ENCODE measurements at places on chromosomes 7 and 10. TPM values are rescaled to one million over a fixed set of nuclear protein-coding genes. Genes with fewer than 3 reads are reported as not detected.

DNA sequence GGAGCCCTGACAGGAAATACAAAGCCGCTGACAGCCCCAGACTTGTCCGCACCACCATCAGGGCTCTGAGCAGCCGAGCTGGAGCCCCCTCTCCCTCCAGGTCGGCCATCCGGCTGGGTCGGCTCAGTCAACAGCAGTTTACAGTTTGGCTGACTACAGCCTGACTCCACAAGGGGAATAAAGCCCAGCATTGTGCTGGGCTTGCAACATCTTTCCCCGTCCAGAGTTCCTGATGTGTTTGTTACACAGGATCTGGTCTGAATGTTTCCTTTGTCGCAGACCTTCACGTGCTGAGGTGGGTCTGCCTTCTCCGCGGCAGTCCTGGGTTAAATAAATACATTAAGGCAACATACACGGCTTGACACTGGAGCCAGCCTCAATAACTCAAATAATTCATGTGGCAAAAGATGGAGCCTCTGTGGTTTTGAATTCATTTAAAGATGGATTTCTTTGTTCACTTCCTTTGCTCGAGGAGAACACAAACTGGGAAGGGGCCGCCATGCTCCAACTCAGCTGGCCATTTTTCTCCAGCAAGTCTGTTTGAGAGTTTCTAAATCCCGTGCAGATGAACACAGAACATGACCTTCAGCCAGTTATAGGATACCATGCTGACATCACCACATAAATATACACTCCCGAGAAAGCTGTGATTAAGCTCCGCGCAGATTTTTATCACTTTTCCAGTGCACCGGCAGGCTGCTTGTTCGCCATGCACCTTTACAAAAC lies 192.1 kb downstream of the WDR11 start:
- H3K27me3 ChIP-seq = no peaks in the 10 kb centered on the region
- no peaks in the 10 kb centered on the region for H3K4me1 ChIP-seq
- H3K27ac ChIP-seq = no peak overlapping the region
- no peak for DNase-seq
- no peak overlapping the region for H3K4me3 ChIP-seq

DNA sequence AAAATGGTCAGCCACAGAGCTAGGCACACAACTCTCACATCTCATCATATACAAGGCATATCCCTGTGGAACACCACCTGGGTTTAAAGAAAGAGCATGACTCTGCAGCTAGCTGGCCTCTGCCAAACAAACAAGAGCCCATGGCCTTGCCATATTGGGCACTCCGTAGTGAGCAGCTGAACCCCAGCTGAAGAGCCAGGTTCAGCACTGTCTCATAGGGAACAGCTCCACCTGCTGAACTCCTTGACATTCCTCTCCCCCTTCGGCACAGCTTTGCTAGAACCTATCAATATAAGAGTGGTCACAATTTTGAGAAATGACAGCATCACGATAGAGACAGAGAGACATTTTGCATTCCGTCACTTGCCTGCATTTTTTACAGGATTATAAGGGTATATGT lies 20.0 kb downstream of the SORCS1 start:
- no peak for DNase-seq
- no peaks in the 10 kb centered on the region for H3K27me3 ChIP-seq
- no peak overlapping the region for H3K4me3 ChIP-seq
- no peak overlapping the region for H3K27ac ChIP-seq
- no peaks in the 10 kb centered on the region for H3K4me1 ChIP-seq
- H3K36me3 ChIP-seq = no peaks in the 10 kb centered on the region

DNA sequence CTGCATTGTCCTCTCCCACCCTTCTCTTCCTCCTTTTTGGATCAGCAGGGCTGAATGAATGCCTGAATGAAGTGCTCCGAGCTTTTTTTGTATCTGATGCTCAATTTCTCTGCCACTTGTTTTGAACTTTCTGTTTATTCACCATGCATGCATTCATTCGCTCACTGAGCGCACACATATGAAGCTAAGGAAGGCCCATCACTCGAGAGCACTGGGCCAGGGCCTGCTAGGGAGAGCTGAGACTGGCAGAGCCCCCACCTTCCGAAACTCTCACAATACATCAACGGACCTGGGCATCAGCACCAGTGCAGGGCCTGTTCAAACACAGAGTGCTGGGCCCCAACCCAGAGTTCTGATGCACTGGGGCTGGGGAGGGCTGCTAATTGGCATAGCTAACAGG lies 45.7 kb downstream of the RPS24 start:
- DNase-seq = no peak
- H3K4me1 ChIP-seq = no peaks in the 10 kb centered on the region
- no peaks in the 10 kb centered on the region for H3K27me3 ChIP-seq
- H3K36me3 ChIP-seq = no peaks in the 10 kb centered on the region
- H3K27ac ChIP-seq = no peak overlapping the region
- no peak overlapping the region for H3K4me3 ChIP-seq

GRCh38 chr10:103967448-103968071 lies 620 bp downstream of the SLK start:
- peak overlapping the region; percentile 59 for H3K4me3 ChIP-seq
- H3K4me1 ChIP-seq = peaks cover 37% of the 10 kb centered on the region
- no peaks in the 10 kb centered on the region for H3K27me3 ChIP-seq
- no peaks in the 10 kb centered on the region for H3K36me3 ChIP-seq
- H3K27ac ChIP-seq = peak overlapping the region; percentile 74

DNA sequence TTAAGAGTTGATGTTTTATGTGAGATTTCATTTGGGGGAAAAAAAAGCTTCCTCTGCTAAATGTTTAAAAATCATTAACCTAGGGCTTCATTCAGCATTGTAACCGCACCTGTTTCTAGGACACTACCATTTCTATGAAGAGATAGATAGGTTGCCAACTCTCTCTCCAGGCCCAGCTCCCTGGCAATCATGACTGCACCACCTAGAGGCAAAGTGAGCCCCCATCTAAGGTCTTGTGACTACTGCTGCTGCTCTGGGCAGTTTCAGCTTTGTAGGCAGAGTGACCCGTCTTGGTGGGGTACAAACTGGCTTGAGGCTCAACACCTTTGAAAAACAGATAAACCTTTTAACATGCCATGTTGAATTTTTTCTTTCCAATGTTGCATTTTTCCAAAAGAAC lies 27.3 kb upstream of the MRC1 start:
- no peak overlapping the region for H3K27ac ChIP-seq
- no peak for DNase-seq
- no peak overlapping the region for H3K4me3 ChIP-seq
- no peaks in the 10 kb centered on the region for H3K4me1 ChIP-seq
- no peaks in the 10 kb centered on the region for H3K36me3 ChIP-seq

The MYH16 gene
- not detected for total RNA-seq

The TYW1B gene
- total RNA-seq = 8.4 TPM

Data from CD4-positive, alpha-beta memory T cell (primary cell).